ENCODE measurements at places on chromosomes 11 and 22.
A peak's percentile ranks its signal among the peaks of the same experiment; 100 is the strongest.

GRCh38 chr11:88202498-88202897 lies 27.3 kb upstream of the RAB38 start:
- no peak for DNase-seq

GRCh38 chr11:79973721-79974617 lies 533.1 kb upstream of the TENM4 start:
- peak; percentile 66 for DNase-seq

DNA sequence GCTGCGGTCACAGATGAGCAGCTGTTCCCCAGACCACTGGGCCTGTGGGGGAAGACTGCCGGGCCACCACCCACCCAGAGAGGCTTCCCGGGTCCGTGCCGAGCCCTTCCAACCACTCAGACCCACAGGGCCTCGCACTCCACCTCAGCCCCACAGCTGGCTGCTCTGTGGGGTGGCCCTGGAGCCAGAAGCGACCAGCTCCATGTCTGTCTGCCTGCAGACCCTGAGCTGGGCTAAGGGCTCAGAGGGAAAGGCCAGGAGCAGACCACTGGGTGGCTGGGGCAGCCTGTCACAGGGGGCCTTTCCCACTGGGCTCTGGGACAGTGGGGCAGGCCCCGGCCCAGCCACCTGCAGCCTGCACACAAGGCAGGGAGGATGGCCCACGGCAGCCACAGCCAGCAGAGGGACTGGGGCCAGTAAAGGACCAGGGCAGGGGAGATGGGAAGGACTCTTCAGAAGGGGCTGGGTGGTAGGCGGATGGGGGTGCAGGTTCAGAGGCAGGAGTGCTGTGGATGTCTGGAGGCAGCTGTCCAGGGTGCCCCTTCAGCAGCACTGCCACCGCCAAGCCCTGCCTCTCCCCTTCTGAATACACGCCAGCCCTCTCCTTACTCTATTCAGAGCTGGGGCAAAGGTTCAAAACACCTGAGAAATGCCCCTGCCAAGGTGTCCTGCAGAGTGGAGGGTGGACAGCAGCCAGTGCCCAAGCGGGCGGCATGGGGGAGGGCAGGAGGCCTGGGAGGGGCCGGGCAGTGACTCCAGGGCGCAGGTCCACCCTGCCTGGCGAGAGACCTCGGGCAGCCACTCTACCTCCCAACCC lies 32.2 kb downstream of the GNB1L start:
- no peak for DNase-seq

- DNase-seq = no peak
Observed at GRCh38 chr11:100208207-100208606, 478.9 kb upstream of the ARHGAP42 start.

DNA sequence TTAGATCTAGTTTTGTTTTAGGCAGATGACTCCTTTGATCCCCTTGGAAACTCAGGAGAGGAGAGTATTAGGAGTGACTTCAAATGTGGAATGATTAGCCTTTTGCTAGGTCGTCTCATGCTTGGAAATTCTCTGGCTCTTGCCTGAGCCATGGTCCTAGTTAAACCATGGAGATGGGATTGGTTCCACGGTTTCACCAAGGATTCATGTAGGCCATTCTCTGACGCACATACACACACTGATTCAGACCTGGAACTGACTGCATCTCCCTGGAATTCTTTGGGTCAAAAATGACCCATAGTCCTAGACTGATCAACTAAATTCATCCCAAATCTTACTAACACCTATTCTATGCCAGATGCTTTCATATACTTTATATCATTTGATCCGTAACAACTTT lies 56.5 kb downstream of the POLD3 start:
- no peak for DNase-seq

DNA sequence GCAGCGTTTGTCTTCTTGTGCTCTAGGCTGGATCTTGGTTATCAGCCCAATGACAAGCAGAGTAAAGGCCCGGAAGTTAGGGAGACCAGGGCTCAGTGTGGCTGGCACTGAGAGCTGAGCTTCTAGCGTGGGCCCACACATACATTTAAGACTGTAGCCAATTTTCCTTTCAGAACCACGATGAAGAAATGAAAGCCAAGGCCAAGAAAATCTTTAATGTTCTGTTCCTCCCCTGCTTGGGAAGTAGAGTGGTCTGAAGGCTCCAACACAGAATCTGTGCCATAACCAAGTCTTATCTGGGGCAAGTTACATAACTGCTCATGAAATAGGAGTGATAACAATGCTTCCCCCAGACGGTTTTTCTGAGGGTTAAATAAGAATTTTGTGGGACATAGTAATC lies 4.7 kb upstream of the ST3GAL4 start:
- no peak for DNase-seq

DNA sequence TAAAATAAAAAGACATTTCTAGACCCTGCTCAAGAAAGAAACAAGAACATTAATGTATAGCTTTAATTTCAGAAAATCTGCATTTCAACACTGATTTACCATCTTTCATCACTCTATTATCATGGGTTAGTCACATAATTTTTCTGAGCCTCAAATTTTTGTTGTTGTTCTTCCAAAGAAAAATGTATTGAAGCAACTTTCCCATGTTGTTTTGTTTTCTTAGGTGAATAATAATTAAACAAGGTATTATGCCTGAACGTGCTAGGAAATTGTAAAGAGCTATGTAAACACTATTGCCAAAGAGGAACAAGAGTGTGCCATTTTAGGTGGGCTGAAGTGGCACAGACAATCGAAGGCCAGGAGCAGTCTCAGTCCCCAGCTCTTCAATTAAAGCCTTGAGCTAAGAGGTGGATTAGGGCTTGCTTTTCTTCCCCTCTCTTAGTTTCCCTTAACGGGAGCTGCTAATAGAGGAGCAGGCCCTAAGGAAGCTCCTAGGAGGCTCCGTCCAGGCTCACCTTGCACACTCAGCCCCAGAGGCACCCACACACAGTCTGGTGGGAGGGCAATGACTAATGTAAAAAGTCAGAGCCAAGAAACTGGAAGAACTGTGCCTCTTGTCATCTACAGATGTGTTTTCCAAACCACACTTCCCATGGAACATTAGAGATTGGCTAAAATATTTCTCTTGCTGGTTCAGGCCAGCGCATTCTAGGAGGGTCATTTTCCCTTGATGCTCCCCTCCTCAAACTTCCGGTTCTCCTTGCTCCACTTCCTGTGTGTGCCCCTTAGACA lies 8.8 kb upstream of the UBASH3B start:
- DNase-seq = no peak

DNA sequence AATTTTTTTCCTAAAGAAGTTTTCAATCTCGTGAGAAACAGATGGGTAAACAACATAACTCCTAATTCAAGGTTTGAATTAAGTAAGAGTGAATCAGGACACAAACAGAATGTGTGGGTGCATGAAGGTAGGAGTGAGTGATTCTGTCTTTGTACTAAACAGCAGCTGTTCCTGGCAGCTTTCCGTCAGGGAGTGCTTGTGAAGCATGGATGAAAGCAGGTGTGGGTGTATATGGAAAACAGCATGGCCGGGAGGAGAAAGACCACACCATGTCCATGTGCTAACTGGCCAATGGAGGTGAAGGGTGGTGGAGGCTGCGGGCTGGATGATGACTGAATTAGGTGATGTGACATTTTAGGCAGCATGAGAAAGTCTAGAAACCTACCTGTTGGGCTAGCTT lies 49.6 kb downstream of the BARX2 start:
- no peak for DNase-seq

- DNase-seq = peak; percentile 66
Observed at GRCh38 chr11:67499808-67500483, 5.2 kb downstream of the PITPNM1 start.

DNA sequence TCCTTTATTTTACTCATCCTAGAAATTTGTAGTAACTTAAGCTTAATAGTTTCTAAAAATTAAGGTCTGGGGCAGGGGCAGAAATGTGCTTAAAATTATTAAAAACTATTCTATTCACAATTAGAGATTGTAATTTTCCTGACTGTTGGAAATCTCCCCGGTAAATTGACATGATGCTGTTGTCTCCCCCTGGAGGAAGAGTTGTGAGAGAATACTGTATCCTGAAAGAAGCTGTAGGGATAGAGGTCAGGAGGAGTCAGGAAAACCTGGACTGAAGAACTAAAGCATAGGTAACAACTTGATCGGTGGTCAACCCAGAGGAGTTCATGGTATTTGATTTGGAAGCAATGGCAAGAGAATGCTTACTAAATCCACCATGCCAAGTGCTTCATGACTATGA lies 16.2 kb upstream of the ESAM start:
- DNase-seq = no peak

DNA sequence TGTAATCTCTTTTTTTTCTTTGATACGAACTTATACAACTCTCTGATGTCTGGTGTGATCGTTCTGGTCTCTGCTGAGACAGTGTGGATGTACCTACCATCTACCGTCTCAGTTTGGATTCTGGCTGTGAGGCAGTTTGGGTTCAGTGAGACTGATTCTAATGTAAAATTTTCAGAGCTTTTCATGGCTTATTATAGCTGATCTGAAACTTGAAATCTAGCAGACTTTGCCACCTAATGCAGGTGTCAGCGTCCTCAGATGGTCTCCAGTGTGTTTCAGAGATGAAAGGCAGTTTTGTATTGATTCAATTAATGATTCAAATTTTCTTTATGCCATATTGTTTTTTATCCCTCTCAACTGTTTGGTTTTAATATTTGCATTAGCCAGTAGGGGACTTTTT lies 35.9 kb downstream of the PPFIBP2 start:
- no peak for DNase-seq

GRCh38 chr11:67648140-67648795 lies 2.3 kb downstream of the ACY3 start:
- DNase-seq = peak; percentile 44

DNA sequence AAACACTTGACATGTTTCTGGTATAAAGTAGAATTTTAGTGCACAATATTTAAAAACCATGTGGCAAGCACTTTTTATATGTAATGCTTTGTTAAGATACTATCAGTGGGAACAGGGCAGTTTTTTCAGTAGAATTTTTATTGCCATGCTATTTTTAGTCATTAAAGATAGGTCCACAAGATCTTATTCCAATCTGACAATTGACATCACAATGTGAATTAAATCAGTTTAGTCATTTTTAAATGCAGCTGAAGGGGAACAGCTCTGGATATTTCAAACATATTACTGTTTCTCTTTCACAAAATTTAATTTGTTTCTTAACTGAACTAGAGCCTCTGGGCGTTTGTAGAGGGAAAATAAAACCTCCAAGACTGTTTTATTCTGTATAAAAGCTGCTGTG lies 194.1 kb downstream of the MSANTD4 start:
- DNase-seq = no peak

DNA sequence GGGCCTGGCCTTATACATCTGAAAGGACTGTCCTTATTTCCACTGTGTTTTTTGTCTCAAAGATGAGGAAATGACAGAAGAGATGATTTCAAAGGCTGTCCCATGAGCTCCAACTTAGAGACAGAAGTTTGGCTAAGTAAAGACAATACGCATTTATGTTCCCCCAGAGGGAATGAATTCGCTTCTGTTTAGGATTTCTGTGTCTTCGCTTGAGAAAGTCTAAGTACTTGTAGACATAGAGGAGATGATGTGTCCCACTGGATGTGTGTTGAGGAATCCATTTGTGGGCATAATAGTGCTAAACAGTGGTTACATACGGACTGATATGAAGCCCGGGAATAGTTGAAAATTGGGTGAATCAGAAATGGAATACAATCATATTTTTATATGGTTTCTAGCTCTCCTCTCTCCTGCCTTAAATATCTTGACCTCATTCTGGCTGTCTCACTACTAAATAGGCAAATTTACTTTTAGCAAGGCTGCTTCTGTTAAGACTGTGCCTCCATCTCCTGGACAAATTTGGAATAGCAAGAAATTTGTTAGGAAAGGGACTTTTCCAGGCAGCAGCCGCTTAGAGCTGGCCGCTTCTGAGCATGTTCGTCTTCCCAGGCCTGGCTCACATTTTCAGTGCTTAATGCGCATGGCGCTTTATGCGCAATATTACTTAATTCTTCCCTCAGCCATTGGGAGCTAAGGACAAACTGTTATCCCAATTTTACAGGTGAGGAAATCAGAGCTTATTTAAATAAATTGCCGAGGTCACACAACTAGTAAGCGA lies 1.9 kb upstream of the PEX26 start:
- DNase-seq = peak; percentile 89

DNA sequence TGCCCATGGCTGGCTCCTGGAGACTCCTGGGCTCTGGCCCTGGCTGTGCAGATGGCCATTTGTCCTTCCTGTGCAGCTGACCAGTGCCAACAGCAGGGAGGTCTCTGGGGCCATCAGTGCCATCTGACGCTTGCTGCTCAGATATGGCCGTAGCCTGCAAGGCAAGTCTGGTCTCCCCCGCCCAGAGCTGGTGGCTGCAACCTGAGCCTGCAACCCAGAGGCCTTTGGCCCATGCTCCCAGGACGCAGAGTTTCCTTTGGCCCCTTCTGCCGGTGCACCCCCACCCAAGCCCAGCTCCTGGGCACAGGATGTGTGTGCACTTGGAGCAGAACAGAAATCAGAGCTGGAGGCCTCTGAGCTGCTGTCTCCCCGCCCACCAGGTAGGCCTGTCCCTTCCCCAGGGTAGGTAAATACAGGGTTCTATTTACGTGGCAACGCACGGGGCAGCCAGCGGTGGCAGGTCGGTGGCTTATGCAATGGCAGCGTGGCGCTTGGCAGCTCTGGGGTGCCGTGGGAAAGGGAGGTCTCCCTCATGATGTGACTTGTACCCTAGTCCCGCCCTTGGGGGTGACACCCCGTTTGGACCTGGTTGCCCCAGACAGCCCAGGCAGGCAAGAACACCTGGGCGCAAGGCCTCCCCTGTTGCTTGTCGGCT lies 21.0 kb upstream of the MYEOV start:
- no peak for DNase-seq

GRCh38 chr11:91396236-91397133 lies 828.1 kb upstream of the FAT3 start:
- DNase-seq = no peak

DNA sequence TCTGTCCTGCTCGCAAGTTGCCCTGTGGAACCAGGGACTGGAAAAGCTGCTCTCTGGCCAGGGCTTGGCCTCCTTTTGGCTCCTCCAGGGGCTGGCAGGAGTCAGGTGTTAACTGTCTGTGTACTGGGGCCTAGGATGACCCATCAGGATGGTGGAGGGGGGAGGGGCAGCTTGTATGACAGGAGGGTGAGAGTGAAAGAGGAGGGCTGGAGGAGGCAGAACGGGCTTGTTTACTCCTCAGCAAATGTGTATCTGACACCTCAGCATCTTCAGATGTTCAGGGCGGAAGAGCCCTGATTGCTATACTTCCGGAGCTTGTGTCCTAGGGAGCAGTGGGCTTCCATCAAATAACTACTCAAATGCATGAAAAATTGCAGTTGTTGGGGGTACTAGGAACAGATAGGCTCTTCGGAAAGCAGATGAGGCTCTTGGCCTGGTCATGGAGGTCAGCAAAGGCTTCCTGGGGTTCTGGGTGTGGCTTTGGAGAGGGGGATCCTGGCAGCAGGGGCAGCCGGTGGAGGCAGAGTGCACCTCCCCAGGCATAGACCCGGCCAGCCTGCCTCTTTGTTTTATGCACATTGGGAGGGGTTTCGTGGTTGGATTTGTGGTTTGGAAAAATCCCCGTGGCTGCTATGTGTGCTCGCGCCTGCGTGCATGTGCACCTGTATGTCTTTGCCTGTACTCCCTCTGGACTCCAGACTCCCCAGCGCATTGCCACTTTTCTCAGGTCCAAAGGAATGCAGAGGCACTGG lies 31.2 kb downstream of the CD82 start:
- DNase-seq = peak; percentile 75

- no peak for DNase-seq
Observed at GRCh38 chr11:45213717-45214116, 67.3 kb downstream of the PRDM11 start.

- no peak for DNase-seq
Observed at GRCh38 chr11:43689167-43689566, 8.6 kb downstream of the HSD17B12 start.
